Activated CD4-positive, alpha-beta T cell treated with anti-CD3 and anti-CD28 coated beads, Interleukin-2, amount 50 U/mL, for 48 hours (primary cell): ENCODE measurements at places on chromosomes 4 and X.

DNA sequence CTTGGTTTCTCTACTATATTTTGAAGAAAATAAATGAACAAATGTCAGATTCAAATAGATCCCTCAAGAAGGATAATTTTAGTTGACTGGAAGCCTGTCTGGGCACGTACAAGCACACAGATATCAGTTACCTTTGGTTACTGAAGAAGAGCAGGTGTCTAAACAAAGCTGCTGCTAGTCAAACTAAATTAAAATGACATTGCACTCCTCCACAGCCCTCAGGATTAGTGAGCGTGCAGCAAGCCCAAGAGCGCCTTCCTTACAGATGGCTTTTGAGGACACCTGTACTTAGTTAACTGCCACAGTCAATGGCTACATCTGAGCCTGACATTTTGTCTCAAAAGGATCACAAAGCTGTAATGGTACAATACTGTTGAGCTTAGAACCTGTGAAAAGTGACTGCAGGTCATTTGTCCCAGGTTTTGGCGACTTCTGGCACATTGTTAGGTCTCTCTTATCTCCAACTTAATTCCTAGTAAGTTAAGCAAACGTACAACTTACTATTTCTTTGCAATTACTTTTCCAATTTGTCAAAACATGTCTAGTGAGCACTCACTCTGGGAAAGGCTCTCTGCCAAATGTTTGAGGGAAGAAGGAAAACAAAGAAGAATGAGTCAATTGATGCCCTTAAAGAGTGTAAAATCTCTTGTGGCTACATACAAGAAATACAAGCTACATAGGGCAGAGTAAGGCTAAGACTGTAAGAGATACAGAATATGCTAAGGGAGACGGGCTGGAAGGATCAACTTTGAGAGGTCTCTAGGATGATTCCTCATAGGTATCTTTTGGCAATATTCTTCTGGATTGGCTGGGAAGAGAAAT, 25.6 kb upstream of the DAPP1 start:
- no peak for DNase-seq

GRCh38 chr4:139557556-139558110, 1.6 kb upstream of the SETD7 start:
- peak; percentile 13 for DNase-seq

DNA sequence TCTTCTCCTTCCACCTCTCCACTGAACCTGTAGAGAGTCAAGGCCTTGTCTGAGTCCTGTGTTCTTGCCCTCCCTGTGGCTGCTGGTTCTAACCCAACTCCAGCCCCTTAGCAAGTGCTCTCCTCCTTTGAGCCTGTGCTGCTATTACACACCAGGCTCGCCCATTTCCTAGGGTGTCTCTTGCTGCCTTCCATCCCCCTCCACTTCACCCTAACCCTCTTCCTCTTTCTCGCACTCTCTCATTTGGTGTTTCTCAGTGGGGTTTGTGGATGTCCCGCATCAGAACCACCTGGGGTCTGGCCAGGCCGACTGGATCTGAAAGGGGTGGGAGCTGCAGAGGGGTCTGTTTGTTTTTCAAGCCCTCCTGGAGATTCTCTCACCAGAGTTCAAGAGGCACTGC, 156.7 kb downstream of the SPRY1 start:
- no peak for DNase-seq

- DNase-seq, result peak; percentile 3
Measured at GRCh38 chr4:46931981-46932380, 22.9 kb upstream of the COX7B2 start.

DNA sequence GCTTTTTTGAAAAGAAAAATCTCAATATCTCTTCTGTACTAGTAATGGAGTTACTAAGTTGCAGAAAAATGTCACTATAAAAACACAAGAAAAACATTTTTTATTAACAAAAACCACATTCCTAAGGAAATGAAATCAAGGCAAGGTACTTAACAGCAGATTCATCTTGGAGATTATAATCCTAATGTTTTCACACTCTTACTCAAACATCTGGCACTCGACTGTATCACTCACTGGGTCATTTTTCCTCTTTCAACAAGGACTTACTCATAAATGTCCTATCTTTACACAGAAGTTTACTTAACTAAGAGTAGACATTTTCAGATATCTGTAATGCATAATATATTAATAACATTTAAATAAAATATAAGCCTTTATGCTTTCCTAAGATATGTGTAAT, 216.6 kb downstream of the NR3C2 start:
- DNase-seq, result no peak

- DNase-seq, result no peak
Measured at GRCh38 chr4:15695240-15695699, 7.6 kb upstream of the BST1 start.

- DNase-seq, result peak; percentile 3
Measured at GRCh38 chrX:2819345-2820135, 9.2 kb upstream of the GYG2 start.

DNA sequence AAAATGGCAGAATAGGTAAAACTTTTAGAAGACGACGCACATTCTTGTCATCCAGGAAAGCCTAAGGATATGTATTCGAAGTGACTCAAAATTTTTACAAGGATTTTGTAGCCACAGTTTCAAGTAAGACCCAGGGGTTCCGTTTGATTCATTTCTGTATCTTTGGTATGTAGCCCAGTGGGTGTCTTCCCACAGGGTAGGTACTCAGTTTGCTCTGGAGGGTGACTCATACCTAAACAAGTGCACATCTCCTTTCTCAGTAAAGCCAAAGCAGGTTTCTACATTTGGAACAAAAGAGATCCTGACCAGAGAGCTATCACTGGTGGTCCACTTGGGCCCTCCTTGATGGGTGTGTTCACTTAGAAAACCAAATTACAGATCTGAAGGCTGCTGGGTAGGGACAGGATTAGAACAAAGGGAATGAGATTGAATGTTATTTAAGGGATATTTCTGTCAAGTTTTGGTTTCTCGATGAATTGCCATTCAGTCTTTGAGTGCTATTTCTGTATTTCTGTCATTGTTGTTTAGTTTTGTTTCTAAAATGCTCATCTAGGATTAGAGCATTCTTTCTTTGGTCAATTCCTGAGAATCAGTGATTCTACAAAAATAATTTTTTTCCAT, 56.1 kb downstream of the PLS3 start:
- DNase-seq, result no peak

GRCh38 chrX:134735015-134735414, 76.7 kb upstream of the PLAC1 start:
- DNase-seq, result no peak

GRCh38 chr4:105196523-105197145, 50.0 kb downstream of the TET2 start:
- no peak for DNase-seq
